ENCODE measurements at places on chromosomes 12 and 14. TPM values are rescaled to one million over a fixed set of nuclear protein-coding genes. Genes with fewer than 3 reads are reported as not detected.

The TPH2 gene
- total RNA-seq: not detected

DNA sequence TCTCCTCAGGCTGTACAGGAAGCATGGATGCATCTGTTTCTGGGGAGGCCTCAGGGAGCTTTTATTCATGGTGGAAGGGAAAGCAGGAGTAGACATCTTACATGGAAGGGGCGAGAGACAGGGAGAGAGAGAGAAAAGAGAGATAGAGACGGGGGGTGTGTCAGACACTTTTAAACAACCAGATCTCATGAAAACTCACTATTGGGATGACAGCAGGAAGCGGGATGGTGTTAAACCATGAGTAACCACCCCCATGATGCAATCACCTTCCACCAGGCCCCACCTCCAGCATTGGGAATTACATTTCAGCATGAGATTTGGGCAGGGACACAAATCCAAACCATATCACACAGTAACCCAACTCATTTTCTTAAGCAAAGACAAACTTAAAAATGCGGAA, 110.0 kb upstream of the EEA1 start:
- no peak for DNase-seq

The C1S gene
- total RNA-seq: 187 TPM

DNA sequence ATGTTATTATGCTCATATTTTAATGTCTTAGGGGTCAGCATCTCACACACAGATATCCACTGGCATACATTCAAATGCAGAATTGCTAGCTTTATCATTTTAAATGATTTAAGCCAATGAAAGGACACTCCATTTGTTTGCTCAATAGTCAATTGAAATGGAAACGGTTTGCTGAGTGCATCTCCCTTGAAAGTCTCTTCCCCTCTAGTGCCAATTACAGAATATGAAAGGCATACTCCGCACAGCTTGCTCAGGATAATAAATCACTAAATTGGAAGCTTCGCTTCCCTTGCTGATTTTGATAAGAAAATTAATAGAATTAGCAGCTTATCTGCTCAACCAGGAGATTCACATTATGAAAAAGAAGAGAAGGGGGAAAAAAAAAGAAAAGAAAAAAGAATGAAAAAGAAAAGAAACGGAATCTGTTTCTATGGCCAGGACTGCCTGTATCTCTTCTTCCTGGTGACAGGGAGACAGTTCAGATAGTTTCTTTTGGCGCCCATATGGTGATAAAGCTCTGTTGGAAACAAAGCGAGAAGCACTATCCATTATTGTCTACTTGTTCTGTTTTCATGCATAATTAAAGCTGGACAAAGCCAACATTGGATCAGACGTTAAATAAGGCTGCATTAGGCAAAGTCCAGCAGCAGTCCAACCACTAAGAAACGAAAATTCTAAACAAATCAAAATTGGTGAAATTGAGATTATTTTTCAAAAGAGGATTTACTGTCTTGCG, 225.0 kb downstream of the GXYLT1 start:
- no peak for DNase-seq

The PRR4 gene
- total RNA-seq: 79.0 TPM

GRCh38 chr14:75286313-75286712, 7.7 kb downstream of the FOS start:
- no peak for DNase-seq

DNA sequence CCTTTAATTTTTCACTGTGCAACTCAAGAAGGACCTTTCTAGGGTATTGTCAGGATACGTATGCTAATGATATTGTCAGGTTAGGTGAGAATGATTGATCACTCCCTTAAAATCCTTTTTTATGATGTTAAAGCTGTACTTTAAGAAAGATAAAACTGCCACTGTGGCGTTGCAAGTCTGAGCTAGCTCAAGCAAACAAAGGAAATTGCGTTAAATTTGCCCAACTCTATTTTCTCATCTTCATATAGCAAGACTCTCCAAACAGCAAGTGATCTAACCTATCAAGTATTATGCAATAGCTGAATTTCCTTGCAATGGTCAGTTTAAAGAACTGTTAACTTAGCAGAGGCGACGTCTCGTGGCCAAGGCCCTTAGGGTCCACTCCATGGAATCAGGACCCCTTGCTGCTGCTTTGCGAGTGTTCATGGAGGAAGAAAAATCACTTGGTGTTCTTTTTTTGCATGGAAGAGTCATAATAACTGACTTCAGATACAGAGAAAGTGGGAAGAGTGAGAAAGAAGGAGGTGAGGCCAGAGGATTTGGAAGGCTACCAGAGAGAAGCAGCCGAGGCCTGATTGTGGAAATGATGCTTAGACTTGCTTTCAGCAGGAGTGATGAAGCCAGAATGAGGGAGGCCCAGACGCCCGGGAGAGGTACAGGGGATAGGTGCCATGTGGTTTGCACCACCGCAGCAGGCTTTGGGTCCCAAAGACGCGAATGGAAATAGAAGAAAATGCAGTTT, 2.5 kb downstream of the TRAF3 start:
- DNase-seq: no peak

The PTPN6 gene
- 36.4 TPM for total RNA-seq

DNA sequence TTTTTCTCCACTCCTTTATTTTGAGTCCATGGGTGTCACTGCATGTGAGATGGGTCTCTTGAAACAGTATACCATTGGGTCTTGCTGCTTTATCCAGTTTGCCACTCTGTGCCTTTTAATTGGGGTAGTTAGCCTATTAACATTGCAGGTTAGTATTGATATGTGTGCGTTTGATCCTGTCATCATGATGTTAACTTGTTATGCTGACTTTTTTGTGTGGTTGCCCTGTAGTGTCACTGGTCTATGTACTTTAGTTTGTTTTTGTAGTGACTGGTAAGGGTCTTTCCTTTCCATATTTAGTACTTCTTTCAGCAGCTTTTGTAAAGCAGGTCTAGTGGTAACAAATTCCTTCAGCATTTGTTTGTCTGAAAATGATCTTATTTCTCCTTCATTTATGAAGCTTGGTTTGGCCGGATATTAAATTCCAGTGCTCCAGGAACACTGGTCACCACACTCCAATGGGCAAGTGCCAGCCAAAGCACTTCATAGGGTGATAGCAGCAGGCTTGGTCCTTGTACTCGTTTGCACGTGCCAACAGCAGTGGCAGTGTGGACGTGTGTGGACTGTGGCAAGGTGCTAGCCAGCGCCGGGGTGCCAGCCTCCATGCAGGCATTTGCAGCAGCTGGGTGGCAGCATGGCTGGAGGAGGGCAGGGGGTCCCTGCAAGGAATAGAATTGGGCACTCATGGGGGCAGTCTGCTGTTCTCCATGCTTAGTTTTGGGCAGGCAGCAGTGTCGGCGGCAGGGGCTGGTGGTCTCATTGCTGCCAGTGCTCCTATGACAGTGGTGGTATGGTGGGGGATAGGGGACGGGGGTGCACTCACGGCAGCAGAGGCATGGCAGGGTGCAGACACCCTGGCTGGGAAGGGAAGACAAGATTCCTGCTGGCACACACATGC, 53.5 kb downstream of the FRS2 start:
- no peak for DNase-seq

- peak; percentile 48 for DNase-seq
Observed at GRCh38 chr14:100237735-100238418, 1.1 kb upstream of the YY1 start.

The CLEC6A gene
- not detected for total RNA-seq

The TOMM20L gene
- total RNA-seq: not detected

The CHGA gene
- total RNA-seq: not detected

DNA sequence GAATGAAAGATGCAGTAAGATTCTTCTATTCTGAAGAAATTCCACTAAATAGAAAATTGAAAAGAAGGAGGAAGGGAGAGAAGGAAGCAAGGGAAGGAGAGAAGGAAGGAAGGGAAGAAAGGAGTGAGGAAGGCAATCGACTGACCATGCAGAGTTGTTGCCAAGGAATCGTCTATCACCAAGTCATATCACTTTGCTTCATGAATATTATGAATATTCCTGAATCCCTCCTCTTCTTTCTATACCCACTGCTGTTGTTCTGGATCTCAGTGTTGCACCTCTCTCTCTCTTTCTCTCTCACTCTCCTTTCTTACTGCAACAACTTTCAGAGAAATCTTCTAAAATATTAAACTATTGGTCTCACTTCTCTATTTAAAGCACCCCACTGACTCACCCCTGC, 222.4 kb downstream of the IPO8 start:
- no peak for DNase-seq

GRCh38 chr12:103840462-103840875, 565 bp downstream of the NT5DC3 start:
- DNase-seq: no peak

The GALNT9 gene
- total RNA-seq: not detected

- no peak for DNase-seq
Observed at GRCh38 chr12:117022465-117022864, 76.8 kb downstream of the TESC start.

The TMEM117 gene
- total RNA-seq: 27.8 TPM

The CLEC2D gene
- 7.8 TPM for total RNA-seq

The GLIPR1L2 gene
- total RNA-seq: 0.59 TPM

GRCh38 chr12:25629341-25629740, 76.3 kb upstream of the LMNTD1 start:
- no peak for DNase-seq

GRCh38 chr12:131901431-131902331, 7.3 kb downstream of the ULK1 start:
- DNase-seq: no peak

DNA sequence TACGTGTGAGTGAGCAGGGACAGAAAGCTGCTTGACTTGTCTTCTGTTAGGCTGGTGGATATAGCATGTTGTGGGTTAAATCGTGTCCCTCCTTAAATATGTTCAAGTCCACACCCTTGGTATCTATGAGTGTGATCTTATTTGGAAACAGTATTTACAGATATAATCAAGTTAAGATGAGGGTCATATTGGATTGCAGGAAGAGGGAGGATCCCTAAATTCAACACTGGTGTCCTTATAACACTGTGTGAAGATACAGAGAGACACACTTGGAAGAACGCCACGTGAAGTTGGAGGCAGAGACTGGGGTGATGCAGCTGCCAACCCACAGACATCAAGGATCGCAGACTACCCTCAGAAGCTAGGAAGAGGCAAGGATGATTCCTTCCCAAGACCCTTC, 275.2 kb upstream of the SSTR1 start:
- no peak for DNase-seq

- DNase-seq: no peak
Observed at GRCh38 chr14:52150162-52150561, 81.3 kb upstream of the NID2 start.

DNA sequence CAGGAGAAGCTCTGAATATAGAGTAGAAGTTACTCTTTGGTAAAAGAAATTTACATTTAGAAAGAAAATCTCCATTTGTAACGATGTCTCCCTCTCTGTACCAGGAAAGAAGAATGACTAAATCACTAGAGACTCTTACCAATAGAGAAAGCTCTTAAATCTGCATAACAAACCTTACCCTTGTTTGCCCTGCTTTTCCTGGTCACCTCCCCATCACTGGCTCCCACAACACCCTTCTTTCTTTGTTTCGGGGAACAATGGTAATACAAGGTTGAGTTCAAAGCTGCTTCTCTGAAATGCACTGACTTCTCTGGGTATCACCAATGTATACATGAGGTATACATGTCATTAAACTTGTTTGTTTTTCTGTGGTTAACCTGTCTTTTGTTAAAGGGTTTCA, 351.1 kb upstream of the FLRT2 start:
- DNase-seq: no peak

The CCDC177 gene
- total RNA-seq: not detected

GRCh38 chr14:67641902-67642749, 22.4 kb downstream of the ARG2 start:
- no peak for DNase-seq

GRCh38 chr12:118376089-118377020, at the start of gene SUDS3:
Gene SUDS3 (plus strand): TSS chr12:118376555. CDS start chr12:118376692, 137 bp downstream.
- DNase-seq: peak; percentile 94

GRCh38 chr12:97560350-97560749, 97.7 kb downstream of the RMST start:
- no peak for DNase-seq

GRCh38 chr12:132596016-132596415, 14.4 kb downstream of the LRCOL1 start:
- DNase-seq: no peak

DNA sequence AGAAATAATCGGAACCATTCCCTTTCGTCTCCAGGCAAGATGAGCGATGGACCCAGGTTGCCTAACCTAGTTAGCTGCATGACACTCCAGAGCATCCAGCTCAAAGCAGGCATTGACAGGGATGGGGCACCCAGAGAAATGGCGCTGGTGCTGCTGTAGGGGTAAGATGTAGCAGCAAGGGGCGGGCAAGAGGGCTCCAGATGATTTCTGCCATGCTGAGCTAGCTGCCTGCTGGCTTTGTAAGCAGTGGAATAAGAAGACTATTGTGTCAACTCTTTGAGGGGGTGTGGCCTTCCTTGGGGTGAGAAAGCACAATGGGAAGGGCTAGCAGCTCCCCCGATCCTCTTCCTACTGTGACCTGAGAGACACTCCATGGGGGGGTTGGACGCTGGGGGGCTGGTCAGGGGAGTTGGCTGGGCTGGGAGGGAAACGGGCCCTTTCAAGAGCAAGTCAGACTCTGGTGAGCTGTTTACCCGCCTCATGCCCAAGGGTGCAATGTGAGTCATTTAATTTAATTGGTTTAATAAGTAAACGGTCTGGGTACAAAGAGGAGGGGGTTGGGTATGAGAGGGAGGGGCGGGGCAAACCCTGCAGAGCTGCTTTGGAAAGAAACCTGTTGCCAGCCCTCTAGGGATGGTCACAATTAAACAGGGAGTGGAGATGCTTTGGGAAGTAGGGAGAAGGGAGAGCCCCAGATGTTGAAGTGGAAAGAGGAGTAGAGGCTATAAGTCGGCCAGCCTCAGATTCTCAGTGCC, 50.5 kb downstream of the B4GALNT3 start:
- peak; percentile 33 for DNase-seq

The CDK2 gene
- total RNA-seq: 18.3 TPM

DNA sequence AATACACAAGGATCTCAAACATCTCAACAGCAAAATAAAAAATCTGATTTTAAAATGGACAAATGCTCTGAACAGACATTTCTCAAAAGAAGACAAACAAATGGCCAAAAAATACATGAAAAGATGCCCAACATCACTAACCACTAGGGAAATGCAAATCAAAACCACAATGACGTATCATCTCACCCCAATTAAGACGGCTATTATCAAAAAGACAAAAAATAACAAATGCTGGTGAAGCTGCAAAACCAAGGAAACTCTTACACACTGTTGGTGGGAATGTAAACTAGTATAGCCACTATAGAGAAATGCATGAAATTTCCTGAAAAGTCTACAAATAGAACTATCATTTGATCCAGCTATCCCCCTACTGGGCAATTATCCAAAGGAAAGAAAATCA, 145.0 kb downstream of the BTG1 start:
- DNase-seq: no peak

GRCh38 chr14:91090743-91091142, 23.1 kb upstream of the DGLUCY start:
- no peak for DNase-seq

DNA sequence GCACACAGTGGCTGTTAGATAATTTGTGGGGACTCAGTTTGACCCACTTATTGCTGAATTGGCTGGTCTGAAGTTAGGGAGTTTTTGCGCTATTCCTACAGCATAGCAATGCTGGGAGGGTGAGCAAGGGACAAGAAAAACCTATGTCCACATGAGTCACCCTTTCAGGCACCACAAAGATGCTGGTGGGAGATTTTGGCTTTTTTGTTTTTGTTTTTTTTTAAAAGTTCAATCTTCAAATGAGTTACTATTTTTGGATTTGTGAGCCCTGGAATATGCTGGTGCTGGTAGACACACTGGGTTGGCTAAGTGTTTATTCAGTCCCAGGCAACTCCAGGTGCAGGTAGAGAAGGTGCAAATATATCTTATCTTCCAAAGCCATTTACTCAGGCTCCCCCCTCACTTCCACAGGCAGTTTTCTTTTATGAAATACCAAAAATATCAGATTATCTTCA, 143.4 kb downstream of the BTG1 start:
- DNase-seq: no peak
